ENCODE measurements at places on chromosomes 5 and 9.

GRCh38 chr9:94908583-94909249, 182.2 kb downstream of the AOPEP start:
- DNase-seq, result no peak

DNA sequence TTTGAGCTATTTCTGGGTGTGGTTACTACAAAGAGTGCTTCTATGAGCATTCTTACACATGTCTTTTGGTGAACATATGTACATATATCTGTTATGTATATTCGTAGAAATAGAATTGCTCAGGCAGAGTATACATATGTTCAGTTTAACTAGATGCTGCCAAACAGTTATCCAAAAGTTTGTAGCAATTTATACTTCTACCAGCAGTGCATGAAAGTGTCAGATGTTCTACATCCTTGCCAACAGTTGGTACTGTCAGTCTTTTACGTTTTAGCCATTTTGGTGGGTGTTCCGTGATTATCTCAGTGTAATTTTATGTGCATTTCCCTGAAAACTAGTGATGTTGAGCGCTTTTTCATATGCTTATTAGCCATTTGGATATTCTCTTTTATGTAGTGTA, 35.9 kb upstream of the DMRT2 start:
- no peak for DNase-seq

DNA sequence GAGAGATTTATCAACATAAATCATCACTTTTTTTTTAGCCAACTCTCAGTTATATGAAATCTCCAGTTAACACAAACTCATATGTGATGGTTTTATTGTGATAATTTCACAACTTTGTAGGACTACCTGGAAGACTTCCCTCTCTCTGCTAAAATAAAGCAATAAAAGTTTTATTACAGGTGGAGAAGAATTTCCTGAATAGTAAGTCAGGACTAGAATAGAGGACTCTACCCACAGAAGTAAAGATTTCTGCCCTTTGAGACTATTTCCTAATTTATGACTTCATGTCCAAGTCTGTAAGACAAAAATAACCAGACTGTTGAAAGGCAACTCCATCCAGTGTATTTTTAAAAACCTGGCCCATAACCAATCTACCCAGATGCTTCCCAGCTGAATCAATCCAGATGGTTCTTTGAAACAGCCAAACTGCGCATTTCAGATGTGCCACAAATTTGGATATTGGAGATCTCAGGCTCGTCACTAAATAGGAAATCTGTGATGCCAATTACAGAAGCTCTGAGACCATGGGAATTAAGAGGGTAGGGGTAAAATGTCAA, 234.0 kb upstream of the NMUR2 start:
- DNase-seq, result no peak

DNA sequence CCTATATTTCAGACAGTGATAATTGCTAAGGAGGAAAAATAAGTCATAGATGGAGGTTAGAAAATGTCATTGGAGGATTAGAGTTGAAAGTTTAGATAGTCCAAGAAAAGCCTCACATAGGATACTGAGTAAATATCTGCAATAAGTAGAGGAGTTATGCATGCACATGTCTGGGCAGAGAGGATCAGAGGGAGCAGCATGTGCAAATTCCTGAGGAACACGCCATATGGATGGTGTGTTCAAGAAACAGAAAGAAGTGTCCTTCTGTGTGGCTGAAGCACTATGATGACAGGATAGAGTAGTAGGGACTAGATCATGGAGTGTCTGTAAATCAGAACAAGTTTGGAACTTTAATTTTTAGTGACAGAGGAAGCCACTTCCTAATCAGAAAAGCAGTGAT, 52.2 kb downstream of the SGCD start:
- DNase-seq, result no peak

DNA sequence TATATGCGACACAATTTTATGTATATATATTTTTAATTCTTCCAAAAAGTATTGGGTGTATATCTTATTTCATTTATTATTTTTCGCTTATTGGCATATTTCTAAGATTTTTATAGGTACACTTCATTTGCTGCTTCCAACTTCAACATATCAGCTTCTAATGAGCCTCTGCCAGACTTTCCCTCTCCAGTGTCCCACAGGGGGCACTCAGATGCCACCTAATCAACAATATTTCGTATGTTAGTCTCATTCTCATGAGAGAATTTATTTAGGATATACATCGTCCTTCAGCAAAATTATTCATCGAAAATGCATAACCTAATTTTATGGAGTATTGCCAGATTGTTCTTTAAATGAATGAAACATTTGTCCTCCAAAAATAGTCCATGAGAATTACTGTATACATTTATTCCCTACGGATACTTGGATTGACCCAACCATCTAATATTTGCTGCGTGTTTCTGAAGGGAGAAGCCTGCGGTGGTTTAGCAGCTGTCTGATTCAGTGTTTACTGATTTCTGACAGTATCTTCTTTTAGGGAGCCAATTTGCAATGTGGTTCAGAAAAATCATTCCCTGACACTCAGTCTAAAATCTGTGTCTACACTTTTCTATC, 100.6 kb upstream of the SELENOP start:
- DNase-seq, result no peak

DNA sequence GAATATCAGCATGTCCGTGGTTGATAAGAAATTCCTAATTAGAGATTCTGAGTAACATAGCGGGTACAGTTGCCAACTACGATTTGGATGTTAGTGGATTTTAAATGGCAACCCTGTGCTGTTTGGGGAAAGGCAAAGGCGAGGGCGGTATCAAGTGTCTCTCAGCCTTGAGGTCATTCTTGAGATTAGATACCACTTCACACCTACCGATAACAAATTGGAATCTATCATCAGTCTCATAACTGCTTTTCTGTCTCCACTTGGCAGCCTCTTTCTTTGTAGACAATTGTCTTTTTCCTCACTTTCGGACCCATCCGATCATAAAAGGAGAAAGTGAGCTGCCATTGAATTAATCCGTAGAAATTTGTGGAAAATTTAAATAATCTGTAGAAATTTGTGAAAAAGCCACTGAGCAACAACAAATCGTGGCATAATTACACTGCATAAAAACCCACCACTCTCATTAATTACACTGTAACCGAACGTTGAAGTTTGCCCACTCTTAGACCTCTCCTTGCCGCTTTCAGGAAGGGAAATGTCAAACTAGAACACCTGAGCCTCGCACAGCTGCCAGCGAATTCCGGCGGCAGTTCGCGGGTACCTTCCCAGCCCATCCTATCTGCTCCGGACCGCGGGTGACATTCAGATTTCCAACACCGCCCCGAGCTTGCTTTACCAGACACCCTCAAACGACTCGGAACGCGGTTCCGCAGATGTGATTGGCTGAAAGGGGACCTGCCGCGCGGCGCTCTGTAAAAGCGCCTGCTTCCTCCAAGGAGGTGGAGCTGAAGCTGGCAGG, 849 bp upstream of the RGMB start:
- DNase-seq, result no peak

DNA sequence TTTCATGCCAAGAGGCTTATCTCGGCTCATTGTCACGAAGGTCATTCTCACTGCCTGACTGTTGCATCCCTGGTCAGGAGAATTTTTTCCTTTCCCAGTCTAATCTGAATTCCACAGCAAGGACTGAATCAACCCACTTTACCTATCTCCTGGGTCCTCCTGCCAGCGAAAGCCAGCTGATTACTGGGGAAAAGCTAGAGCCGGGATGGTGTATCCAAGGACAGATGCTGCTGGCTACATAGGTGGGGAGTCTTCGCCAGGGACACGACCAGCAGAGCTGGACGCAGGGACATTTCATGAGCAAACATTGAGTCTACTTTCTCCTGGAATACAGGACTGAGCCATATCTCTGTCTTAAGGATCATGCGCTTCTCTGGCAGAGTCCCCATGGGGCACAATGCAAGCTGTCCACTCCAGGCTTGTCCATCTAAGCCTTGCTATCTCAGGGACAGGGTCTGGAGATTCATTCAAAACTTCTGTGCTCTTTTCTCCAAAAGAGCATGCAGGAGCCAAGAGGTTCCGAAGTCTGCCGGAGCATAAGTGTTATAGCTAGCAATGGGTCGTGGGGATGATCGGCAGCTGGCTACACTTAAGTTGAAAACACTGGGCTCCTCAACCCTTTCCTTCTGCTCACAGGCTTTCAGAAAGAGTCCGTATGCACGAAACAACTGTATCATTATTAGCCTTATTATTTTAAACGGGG, 6.5 kb upstream of the HAND1 start:
- DNase-seq, result no peak

DNA sequence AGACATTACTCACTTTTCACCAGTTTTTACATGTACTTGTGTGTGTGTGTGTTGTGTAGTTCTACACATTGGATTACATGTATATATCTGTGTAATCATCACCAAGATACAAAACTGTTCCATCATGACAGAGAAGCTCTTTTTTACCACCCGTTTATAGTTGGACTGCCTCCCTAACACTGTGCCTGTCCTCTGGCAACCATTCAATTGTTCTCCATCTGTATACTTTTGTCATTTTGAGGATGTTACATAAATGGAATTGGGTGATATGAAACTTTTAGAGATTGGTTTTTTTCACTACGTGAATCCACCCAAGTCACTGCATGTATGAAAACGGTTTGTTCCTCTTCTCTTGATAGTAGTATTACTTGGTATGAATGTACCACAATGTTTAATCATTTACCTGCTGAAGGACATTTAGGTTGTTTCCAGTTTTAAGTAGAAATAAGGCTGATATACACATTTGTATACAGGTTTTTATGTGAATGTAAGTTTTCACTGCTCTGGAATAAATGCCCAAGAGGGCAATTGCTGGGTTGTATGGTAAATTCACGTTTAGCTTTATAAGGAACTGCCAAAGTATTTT, 126.2 kb downstream of the MAPKAP1 start:
- no peak for DNase-seq

GRCh38 chr9:70639853-70640814, 225.7 kb upstream of the KLF9 start:
- no peak for DNase-seq

- DNase-seq, result no peak
Observed at GRCh38 chr5:143494162-143494561, 90.7 kb upstream of the NR3C1 start.

GRCh38 chr5:176341325-176342157, 20.0 kb downstream of the KIAA1191 start:
- DNase-seq, result no peak

DNA sequence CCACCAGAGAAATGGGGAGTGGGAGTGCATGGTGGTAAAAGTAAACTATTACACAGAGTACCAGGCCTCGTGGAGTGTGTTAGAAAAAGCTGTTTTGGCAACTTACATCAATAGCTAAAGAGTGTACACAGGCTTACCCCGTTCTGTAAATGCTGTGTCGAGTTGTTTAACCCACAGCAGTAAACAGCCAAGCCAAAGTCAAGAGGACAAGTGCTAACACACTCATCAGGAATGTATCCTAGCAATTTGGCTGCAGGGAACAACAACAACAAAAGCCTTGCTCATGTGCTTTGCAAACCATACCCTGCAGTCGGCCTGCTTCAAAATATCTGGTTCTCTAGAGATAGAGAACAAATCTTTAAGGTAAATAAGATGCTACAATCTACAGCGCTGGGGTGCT, 15.9 kb downstream of the DAP start:
- DNase-seq, result no peak

DNA sequence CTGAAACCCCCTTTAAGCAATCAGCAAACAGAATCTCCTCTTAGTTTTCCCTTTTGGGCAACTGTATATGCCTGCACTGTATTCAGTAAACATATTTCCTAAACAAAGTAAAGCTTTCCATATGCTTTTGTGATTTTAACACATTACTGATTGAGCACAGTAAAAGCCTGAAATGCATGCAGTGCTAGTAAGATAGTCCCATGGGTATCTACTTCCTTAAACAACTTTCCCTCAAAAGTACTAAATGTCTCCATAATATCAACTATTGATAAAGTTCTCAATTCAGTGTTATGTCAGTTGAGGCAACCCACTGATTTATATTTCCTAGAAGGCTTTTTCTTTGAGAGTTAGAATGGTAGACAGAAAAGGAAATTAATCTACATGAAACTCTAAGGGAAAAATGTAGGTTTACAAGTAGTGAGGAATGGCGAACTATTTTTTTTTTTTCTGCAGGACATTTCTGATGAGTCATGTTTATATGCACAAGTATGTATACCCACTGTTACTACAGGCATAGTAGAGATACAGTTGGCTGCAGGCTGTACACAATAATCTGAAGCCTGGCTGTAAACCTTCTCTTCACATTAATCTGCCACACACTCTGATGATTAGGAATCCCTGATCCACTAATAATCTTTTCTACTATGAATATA, 31.2 kb upstream of the CEP120 start:
- no peak for DNase-seq

DNA sequence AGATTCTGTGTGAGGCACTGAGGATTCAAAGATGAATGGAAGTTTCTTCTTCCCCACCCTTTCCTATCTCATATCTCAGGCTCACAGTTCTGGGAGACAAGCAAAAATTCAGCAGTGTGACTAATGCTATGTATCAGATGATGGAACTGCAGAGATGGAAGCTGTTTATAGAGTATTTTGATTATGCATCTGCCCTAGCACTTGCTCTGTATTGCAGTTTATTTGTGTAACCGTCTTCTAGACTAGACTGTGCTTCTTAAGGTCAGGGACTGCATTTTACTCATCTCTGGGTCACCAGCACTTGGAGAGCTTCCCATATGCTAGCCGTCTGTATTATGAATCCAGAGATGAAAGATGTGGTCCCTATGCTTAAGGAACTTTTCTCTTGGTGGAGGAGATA, 12.6 kb downstream of the CAVIN4 start:
- DNase-seq, result no peak

DNA sequence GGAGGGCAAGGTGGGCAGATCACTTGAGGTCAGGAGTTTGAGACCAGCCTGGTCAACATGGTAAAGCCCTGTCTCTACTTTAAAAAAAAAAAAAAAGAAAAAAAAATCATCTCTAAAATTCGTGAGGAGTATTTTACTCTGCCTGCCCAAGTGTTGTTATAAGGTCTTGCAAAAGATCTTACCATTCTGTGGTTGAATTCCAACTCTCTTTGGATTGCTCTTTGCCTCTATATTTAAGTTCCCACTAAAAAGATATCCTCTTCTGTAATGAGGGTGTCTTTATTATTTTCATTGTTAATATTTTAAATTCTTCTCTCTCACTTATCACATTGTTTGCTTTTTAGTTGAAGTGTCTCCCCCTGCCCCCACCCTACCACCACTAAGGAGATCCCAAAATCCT, 33.4 kb downstream of the CREBRF start:
- no peak for DNase-seq

- DNase-seq, result no peak
Observed at GRCh38 chr9:116287721-116288120, 134.1 kb downstream of the PAPPA start.

DNA sequence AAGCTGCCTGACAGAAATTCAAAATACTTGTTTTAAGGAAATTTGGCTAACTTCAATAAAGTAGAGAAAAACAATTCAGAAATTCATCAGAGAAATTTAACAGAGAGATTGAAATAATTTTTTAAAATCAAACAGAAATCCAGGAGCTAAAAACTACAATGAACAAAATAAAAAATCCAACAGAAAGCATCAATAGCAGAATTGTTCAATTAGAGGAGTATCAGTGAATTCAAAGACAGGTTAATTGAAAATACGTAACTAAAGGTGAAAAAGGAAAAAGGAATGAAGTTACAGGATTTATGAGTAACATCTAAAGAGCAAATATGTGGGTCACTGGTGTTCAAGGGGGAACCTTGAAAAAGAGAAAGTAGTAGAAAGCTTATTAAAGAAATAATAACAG, 36.8 kb downstream of the FANCC start:
- DNase-seq, result no peak

Measured in activated CD4-positive, CD25-positive, alpha-beta regulatory T cell treated with anti-CD3 and anti-CD28 coated beads, Interleukin-2, amount 50 U/mL, for 72 hours (primary cell).